ENCODE measurements at places on chromosomes 6 and 20.
A peak's percentile ranks its signal among the peaks of the same experiment; 100 is the strongest.

DNA sequence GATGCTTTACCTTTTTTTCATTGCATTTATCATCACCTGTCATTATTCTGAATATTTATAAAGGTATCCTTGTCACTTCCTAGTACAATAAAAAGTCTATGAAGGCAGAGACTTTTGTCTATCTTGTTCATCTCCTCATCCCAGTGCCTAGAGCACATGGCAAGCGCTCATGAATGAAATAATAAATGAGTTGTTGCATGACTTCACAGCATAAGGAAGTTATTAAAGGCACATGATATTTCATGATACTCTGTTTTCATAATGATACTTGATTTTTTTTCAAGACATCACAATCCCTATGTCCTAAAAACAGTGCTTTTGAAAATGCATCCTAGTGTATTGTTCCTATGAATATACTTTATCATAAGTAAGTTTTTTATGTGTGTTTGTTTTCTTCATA, 310.6 kb upstream of the RSPO3 start:
- ATAC-seq = no peak

DNA sequence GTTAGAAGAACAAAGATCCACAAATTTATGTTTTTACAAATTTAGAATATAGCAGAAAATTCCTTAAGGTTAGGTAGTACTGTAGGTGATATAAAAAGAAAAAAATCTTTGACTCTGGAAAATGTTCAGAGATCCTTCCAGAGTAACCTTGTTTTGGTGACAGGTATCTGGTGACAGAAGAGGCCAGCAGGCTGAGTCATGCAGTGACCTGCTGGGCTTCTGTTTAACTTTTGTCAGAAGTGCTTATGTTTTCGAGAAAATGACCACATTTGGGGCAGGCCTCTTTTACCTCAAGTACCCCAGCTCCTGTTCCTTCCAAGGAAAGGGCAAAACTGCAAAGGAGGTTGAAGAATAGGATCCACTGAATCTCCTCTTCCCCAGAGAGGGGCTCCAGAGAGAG, 10.5 kb upstream of the CLDN20 start:
- no peak for ATAC-seq

- ATAC-seq = no peak
Observed at GRCh38 chr20:20201639-20202038, 149.3 kb downstream of the CFAP61 start.

GRCh38 chr6:57435475-57436160, 118.2 kb downstream of the PRIM2 start:
- no peak for ATAC-seq

- ATAC-seq = no peak
Observed at GRCh38 chr20:63917811-63918210, 22.9 kb downstream of the DNAJC5 start.

DNA sequence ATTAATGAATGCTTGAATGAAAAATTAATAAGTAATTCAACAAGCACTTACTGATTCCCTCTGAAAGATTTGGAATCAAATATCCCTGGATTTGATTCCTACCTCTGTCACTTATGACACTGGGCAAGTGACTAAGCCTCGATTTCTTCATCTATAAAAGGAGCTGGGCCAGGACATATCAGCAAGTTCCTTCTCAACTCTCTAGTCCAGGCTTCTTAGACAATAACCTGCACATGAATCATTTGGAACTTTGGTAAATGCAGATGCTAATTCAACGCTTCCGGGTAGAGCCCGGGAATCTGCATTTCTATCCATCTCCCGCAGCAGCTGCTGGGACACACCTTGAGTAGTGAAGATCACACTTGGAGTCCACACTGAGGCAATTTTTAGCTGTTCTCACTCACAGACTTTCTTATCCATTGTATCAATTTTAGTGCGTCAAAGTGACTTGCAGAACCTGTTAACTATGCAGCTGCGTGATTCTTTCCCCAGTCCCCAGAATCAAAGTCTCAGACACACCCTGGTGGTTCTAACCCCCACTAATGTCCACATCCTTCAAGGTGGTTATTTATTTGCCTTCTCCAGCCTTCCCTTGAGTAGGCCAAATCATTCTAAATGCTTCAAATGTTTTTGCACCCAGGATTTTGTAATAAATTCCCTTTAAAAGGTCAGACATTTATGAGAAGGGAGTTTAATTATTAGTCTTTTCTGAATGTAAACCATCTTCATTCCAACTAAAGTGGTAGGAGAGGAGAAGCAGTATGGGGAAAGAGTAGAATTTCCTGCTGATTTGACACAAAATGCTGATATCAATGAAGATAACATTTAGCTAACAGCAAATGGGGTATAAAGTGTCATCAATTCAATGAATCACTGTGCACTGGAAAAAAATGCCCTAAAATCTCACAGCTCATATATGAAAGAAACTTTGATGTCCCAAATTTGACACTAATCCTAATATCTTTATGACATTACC, 26.0 kb upstream of the CCND3 start:
- no peak for ATAC-seq

GRCh38 chr20:12733811-12734210, 275.0 kb upstream of the SPTLC3 start:
- ATAC-seq = no peak

GRCh38 chr20:23625236-23625964, 12.4 kb downstream of the CST3 start:
- no peak for ATAC-seq

GRCh38 chr20:1171461-1172093, 13.2 kb downstream of the TMEM74B start:
- ATAC-seq = peak; percentile 33

- ATAC-seq = no peak
Observed at GRCh38 chr6:37373822-37374471, 20.2 kb downstream of the RNF8 start.

- ATAC-seq = no peak
Observed at GRCh38 chr6:10743515-10743914, 4.1 kb upstream of the TMEM14B start.

DNA sequence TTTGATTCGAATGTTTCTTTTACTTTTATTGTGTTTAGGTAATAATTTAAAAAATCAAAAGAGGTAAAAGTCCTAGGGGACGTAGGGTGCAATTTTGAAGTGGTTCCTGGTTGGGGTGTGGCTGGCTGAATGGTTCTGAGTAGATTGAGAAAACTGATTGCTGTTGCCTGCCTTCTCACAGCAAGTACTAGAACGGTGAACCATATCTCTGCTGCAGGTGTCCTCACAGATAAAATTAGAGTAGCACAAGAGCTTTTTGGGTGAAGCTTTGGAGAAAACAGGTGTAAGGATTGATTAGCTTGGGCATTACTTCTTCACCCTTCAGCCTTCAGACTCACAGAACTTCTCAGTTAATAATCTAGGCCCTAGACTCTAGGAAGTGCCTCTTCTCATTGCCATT, 19.8 kb upstream of the GJA10 start:
- ATAC-seq = no peak

DNA sequence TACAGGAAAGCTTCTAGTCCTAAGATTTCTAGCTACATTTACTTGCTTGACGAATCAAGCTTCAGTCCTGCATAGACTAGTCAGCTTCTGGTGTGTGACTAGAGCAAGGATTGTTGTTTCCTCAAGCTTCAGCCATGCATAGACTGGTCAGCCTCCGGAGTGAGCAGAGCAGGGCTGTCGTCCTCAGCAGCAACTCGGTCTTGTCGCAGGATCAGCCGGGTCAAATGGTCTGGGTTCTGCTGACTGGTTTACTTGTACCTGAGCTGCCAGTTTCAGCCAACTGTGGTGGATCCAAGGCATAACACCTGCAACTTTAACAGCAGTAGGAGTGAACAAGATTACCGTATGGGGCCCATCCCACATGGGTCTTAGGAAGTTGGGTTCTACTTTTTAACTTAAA, 10.8 kb upstream of the GMPR start:
- no peak for ATAC-seq

DNA sequence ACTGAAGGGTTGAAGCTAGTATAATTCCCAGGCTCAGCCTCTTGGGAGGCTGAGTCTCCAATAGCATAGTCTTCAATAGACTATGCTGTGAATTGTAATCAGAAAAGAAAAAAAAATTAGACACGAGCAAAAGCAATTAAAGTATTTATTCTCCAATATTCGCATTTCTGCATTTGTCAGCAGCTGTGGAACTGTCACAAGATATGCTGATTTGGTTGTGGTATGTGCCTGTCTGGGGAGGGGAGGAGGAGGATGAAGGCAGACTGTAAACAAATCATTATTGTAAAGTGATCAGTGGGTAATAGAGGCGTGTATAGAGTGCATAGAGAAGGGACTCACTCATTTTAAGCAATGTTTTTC, 10.1 kb upstream of the BICRAL start:
- no peak for ATAC-seq

Data from motor neuron (in vitro differentiated cells).